ENCODE measurements at places on chromosomes 6 and 20.

DNA sequence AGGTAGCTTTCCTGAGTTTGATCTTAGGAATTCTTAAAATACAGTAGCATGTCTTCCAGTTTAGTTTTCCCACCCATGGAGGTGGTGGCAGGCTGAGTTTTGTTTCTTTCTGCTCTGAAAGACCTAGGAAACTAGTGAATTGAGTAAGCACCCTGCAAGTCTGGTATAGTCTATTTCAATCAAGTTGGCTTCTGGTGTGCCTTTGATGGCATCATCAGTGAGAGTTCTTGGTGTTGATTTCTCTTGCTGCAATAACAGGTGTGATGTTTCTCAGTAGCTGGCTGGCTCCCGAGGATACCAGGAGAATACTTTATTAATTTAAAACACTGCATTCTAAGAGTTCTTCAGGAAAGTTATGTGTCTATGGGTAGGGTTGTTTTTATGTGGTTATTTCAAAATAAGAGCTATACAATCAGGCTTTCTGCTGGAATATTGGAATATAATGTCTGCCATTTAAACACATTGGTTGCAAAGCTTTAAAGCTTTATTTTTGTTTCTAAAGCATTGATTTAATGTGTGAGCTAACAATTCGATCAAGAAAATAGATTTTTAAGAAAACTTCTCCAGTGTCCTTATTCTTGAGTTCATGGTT, 19.0 kb downstream of the VAPB start:
- DNase-seq = no peak

DNA sequence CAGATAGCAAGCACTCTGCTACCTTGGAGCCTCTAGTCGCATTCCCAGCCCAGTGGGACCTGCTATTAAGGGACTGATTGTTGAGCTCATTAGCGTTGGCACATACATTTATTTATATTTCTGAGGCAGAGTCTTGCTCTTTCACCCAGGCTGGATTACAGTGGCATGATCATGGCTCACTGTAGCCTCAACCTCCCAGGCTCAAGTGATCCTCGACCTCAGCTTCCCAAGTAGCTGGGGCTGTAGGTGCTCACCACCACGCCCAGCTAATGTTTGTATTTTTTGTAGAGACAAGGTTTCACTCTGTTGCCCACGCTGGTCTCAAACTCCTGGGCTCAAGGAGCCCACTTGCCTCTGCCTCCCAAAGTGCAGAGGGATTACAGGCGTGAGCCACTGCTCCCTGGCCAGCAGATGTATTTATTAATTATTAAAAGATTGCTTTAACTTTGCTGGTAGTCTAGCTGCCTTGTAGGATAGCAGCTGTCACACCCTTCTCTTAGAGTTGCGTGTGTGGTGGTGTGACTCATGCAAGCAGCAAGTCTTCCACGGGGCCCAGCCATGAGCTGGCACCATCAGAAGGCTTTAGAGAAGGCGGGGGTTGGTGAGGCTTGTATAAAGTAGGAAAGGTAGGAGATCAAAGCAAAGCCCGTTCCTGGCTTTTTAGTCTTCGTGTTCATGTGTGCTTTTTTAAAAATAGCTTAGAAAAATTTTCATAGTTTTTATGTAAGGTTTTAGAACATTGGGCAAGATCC, 16.5 kb downstream of the ACTR5 start:
- peak; percentile 49 for DNase-seq

DNA sequence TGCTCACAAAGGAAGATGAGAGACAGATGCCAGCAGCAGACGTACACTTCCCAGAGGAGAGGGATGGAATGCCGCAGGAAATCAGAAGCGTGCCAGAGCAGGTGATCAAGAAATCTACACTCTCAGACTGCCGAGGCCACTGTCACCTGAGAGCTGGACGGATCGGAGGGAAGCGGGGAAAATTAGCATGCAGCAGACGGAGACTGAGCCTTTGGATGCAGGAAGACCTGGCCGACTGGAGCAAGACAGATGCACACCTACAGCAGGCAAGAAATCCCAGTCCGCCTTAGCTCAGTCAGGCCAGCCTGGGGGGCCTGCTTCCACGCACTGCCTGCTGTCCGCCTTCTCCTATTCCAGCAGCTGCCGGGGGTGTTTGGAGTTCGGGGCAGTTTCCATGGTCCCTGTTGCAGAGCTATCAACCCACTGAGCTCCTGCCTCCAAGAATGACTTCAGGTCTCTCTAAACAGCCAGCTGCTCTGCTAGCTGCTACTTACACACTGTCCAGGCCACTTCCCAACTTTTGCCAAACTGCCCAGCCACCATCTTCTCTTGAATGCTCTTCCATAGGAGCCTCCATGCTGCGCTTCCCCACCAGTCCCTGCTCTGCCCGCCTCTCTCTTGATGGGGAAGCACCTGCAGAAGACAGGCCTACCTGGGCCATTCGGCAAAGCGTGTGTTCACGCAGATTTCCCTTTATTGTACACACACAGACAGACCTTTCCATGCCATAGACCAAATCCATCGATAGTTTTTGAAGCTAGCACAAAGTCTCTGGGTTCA, 368.5 kb downstream of the ZFAND3 start:
- DNase-seq = no peak

GRCh38 chr6:134512981-134513391, 195.1 kb upstream of the SGK1 start:
- no peak for DNase-seq

- no peak for DNase-seq
These were observed 99.5 kb downstream of the FOXC1 start for GRCh38 chr6:1709234-1709641.

GRCh38 chr6:96153775-96154174, 138.0 kb downstream of the FUT9 start:
- no peak for DNase-seq

DNA sequence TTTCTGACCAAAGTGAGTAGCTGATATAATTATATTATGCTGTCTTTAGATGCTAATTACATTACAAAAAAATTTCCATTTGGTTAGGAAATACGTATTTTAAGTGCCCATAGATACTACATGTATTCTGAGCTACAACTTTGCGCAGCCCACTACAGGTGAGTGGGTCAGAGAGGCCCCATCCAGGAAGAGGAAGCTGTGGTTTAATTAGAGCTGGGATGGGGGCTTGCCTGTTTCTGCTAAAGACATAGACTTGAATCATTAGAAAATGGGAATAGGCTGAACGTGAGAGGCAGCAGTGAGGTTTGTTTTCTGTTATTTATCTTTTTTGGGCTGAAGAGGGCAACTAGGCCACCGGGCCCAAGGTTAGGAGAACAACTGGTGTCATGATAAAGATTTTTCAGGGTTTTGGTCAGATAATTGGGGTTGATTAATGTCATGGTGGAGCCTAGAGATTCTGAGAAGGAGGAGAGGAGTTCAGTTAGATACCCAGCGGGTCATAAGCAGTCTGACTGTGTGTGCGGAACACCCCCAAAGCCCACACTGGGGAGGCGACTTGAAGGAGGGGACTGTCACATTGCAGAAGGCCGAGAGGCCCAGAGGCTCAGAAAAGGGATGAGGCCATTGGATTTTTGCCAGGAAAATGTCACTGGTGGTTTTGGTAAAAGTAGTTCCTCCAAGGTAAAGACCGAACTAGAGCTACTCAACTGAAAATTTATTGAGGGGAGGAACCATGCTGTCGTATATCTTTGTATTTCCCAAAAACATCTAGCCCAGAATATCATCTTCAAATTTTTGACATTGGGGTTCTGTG, 14.5 kb upstream of the IRF4 start:
- DNase-seq = no peak

DNA sequence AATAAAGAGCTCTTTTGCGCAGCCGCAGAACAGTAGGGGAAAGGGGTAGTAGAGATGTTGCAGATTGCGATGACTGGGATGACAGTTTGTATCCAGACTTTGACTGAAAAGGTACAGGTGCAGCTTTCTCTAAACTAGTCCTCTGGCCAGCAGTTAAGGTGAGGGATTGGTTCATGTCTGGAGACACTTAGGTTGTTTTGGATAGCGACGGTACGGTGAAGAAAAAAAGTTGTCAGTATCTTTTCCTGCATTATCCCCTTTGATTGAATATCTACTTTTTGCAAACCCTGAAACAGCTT, 537 bp downstream of the PRR3 start:
- DNase-seq = no peak

DNA sequence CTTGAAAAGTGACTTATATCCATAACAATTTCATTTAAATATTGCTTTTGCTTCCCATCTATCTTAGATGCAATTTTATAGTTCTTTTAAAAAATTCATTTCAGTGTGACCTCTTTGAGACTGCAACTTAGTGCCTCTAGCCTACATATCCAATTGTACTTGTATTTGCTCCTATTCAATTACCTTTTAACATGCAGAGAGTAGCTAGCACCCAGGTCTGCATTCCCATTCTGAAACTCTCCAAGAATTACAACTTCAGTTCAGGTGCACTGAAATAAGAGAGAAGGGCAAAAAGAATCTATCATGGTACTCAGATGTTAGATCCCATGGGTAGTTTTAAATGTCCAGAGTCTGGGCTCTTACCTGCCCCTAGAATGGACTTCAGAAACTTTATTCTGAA, 765.4 kb upstream of the SLC35B3 start:
- no peak for DNase-seq

DNA sequence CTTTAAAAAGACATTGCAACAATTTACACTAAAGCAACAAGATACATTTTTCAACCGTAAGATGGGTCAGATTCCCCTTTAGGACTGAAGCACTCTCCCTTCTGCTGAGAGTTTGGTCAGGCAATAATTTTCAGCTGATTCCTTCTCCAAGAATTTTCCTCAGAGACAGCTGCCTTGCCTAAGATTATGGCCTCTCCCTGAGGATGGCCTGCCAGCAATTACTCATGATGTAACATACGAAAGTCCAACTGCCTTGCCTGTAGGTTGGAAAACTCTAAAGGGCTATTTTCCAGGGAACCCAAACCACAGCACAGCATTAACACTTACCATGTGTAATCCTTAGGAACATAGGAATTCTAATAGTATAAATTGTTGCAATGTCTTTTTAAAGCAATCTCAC, 229.1 kb upstream of the FLRT3 start:
- no peak for DNase-seq

GRCh38 chr20:51359947-51360346, 182.6 kb downstream of the NFATC2 start:
- DNase-seq = no peak

DNA sequence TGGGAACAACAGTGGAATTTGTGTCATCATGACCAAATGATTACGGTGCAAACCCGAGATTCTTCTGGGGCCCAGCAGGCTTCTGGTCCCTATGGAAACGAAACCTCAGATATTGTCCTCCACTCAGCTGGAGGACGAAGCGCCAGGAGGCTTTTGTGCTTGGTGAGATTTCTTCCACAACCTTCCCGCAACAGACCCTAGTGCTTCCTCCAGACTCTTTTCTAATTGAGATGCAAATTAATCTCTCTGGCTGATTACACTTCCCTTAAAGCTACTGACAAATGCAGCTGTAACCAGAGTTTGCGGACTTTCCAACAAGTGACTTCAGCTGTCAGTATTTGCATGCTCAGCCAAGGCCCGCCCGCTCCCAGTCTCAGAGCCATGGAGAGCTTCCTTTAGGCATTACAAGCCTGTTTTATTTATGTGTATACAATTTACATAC, 96.0 kb downstream of the INSM1 start:
- DNase-seq = no peak

DNA sequence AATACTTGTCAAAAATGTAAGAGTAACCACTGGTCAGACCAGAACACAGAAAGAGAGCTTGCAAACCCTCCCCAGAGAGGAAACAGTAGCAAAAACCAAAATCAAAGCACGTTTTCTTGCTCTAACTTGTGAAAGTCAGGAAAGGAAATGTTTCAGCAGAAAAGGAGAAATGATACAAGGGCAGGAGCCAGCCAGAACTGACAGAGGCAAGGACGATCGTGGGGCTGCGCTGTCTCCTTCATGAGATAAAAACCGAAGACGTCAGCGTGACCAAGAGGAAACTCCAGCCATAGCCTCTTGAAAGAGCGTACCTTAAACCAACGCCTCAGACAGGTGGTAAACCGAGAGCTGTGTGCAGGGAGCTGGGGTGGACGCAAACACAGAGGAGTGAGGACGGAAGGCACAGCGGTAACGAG, 27.5 kb downstream of the LAMA5 start:
- no peak for DNase-seq

- DNase-seq = no peak
These were observed 71.1 kb upstream of the CTNNBL1 start for GRCh38 chr20:37622728-37623127.

DNA sequence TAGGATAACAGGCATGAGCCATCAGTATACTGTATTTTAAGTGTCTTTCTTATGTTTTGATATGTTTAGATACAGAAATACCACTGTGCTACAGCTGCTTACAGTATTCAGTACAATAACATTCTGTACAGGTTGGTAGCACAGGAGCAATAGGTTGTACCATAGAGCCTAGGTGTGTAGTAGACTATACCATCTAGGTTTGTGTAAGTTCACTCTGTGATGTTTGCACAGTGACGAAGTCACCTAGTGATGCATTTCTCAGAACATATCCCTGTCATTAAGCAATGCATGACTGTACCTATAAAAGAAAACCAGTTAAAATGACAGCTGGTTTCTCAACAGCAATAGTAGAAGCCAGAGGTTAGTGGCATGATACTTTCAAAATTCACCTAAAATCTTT, 3.0 kb upstream of the ZBTB24 start:
- no peak for DNase-seq

GRCh38 chr20:57834306-57835073, 124.7 kb upstream of the PMEPA1 start:
- DNase-seq = no peak

DNA sequence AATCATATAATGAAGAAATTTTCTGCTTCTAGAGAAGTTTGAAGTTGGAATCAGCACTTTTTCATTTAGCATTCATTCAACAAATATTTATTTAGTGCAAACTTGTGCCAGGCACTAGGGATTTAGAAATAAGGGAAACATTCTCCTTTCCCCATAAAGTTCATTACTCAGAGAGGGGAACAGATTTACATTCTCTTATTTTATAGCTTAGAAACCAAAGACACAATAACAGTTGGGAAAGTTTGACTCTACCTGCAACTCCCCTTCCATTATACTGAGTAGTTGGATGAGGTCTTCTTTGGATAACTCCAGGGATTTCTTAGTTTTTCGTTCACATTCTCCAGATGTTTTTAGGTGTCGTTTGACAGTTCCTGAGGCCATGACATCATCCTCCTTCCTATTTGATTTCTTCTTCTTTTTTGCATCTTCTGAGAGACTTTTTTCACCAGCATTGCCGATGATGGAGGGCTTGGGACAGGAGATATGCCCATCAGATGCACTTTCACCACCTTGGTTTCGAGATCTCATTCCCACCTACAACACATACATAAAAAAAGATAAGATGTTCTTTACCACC, 79.1 kb downstream of the FILIP1 start:
- no peak for DNase-seq

- no peak for DNase-seq
These were observed 11.0 kb upstream of the RAD21L1 start for GRCh38 chr20:1214838-1215261.

Measured in stimulated activated CD4-positive, alpha-beta T cell treated with anti-CD3 and anti-CD28 coated beads, Interleukin-2, amount 100 ng/mL, for 48 hours (primary cell).